ENCODE measurements at places on chromosomes 6 and 20. TPM values are rescaled to one million over a fixed set of nuclear protein-coding genes. Genes with fewer than 3 reads are reported as not detected.

DNA sequence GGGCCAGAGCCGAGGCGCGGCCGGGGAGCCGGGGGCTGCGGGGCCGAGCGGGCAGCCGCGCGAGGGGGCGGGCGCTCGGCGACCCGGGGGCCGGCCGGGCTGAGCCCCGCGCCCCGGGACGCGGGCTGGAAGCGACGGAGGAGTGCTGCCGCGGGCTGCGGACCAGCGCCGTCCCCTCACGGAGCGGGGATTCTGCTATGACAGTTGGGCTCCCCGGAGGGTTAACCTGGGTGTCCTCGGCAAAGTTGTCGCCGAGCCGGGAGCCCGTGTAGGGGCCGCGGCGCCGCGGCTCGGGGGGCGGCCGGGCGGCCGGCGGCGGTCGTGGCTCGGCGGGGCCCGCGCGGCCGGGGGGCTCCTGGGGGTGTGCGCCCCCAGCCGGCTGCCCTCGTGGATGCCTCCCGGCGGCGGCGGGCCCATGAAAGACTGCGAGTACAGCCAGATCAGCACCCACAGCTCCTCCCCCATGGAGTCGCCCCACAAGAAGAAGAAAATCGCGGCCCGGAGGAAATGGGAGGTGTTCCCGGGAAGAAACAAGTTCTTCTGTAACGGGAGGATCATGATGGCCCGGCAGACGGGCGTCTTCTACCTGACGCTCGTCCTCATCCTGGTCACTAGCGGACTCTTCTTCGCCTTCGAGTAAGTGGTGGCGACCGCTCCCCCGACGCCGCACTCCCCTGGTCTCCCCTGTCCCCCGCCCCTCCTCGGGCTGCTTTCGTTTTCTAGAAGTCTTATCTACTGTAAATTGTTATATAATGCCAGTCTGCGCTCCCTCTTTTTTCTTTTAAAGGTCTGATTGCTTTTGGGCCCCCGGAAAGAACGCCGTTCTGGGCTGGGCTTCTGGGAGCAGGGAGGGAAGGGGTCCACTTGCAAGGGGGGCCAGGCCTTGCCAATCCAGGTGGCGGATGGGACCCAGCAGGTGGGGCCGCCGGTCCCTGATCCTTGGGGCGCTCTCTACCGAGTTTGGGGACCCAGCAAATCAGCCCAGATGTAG, 936 bp downstream of the ZDHHC14 start:
- DNase-seq = peak; percentile 75

GRCh38 chr6:10801224-10801848, 37.0 kb downstream of the MAK start:
- DNase-seq = peak; percentile 57

DNA sequence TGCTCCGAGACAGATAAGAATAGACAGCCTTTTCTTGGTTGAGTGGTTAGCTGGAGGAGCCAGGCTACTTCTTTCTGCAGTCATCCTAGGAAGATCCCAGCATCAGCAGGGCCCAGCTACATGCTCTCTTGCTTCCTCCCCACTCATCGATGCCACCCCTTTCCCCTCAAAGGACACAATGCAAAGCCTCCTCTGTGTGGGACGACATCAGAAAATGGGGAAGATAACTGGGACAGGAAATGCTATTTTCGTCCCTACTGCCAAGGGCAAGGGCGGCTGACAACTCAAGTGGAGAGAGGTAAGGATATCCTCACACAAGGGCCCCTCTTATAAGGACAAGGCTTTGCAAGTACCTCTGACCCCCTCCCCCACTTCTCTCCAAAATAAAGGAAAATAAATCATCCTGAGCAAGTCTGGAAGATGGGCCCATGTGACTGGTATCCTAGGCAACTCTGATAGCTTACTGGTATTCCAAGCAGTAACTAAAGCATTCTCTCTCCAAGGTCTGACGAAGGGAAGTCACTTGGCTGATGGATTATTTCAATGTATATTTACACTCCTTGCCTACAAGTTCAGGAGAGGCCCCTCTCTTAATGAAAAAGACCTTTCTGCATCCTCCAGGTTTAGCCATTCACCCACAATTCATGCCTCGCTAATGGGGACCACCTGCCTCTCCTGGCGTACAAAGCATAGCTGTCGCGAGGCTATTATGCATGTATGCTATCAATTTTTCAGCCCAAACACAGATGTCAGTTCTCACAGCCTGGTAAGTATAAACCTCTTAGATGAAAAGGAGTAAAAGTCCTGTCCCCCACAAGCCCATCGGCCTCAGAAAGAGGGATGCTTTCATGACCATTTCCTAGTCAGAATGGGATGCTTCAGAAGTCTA, 11.3 kb downstream of the ELMO2 start:
- DNase-seq = no peak

GRCh38 chr6:138728662-138729061, 44.9 kb upstream of the CCDC28A start:
- DNase-seq = no peak

The ANKRD66 gene
- total RNA-seq = not detected

Measured in right lobe of liver (tissue), 6 donors.